Right kidney (tissue), 9 donors: ENCODE measurements at places on chromosomes 11 and 22.

GRCh38 chr22:32987081-32987631 lies 71.0 kb downstream of the SYN3 start:
- DNase-seq, result no peak

- DNase-seq, result no peak
Measured at GRCh38 chr22:42077486-42078125, 1.9 kb upstream of the SMDT1 start.

DNA sequence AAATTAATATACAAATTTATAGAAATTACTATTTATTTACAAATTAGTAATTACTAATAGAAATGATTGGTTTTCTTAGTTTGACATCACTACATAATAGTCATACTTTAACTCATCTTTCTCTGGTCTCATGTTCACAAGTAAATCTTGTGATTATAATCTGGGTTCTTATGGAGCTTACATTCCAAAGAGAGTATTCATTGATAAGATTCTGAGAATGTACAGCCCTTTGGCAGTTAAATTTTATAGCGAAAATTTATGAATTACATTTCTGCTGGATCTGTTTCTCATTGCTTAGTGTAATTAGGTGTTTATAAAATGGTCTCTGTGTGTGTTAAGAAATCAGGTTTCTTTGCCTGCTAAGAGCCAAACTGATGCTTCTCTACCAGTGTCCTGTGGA lies 175.2 kb downstream of the TMEM135 start:
- DNase-seq, result no peak

- DNase-seq, result no peak
Measured at GRCh38 chr22:44362249-44363012, 49.7 kb upstream of the SHISAL1 start.

DNA sequence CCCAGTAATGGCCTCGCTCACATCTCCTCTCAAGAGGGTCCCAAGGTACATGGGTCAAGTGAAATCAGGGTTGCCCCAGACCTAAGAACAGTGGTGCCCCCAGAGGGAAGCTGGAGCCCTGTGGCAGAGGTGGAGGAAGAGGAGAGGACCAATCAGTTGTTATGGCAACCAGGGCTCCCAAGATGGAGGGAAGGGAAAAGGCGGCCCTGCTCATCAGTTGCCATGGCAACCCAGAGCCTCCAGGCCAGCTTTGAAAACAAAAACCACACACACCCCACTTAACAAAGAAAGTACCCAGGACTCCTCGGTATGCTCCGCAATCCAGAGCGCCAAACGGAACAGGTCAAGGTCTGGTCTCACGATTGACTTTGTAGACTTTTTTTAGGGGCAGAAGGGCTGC lies 53.5 kb upstream of the SLC35C1 start:
- no peak for DNase-seq

- DNase-seq, result peak; percentile 89
Measured at GRCh38 chr11:122882857-122883645, 492 bp downstream of the JHY start.
